Ovary (tissue), 10 donors: ENCODE measurements at places on chromosomes 16 and 17.

- no peaks in the 10 kb centered on the region for H3K27me3 ChIP-seq
- H3K27ac ChIP-seq = peak overlapping the region; percentile 66
- peak; percentile 88 for DNase-seq
- no peak overlapping the region for H3K4me3 ChIP-seq
Observed at GRCh38 chr16:660459-661183, 7.3 kb upstream of the RHOT2 start.

DNA sequence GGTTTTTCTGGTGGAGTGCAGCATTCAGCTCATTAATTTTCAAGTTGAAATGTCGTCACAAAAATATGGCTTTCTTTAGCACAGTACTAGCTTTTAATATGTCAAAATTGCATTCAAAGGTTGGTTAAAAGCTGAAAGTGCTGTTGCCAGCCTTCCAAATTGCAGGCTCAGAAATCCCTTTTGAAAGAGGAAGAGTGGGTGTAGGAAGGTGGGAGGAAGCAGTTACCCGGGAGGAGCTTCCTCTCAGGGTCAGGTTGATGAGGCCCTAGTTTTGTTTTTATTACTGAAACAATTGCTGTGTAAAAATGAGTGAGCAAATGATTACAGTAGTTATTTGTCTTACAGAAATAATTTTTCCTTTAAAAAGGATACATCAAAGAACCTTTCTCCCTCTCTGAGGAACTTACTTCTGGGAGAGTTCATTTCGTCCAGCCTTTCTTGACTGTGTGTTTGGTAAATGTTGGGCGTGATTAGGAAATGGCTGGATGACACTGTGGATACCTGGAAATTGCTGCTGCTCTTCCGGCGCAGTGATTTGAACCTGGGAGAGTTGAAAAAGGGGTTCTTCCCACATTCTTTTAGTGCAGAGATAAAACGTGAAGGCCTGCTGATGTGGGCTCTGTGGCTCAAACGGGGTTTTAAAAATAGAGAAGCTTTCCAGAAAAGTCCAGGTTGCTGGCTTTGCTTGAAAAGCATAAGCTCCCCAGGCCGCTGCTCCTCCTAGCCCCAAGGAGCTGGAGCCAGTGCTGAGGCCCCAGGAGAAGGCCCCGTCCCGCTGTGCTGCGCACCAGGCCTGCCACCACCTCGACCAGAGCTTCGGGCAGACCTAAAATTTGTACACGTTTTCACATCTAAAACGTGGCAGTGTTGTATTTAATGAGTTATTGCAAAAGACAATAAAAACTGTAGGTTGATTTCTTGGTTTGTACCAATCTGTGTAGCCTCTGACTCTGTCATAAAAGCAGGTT lies 41.7 kb downstream of the SEC14L1 start:
- H3K27me3 ChIP-seq = no peaks in the 10 kb centered on the region
- no peaks in the 10 kb centered on the region for H3K36me3 ChIP-seq
- peak overlapping the region; percentile 22 for H3K27ac ChIP-seq
- H3K4me1 ChIP-seq = peaks cover 13% of the 10 kb centered on the region
- DNase-seq = no peak

GRCh38 chr17:50945779-50946222 lies 79.6 kb upstream of the TOB1 start:
- H3K27ac ChIP-seq = no peak overlapping the region
- DNase-seq = no peak
- peaks cover 13% of the 10 kb centered on the region for H3K4me1 ChIP-seq
- no peaks in the 10 kb centered on the region for H3K36me3 ChIP-seq
- H3K4me3 ChIP-seq = no peak overlapping the region
- H3K27me3 ChIP-seq = no peaks in the 10 kb centered on the region

DNA sequence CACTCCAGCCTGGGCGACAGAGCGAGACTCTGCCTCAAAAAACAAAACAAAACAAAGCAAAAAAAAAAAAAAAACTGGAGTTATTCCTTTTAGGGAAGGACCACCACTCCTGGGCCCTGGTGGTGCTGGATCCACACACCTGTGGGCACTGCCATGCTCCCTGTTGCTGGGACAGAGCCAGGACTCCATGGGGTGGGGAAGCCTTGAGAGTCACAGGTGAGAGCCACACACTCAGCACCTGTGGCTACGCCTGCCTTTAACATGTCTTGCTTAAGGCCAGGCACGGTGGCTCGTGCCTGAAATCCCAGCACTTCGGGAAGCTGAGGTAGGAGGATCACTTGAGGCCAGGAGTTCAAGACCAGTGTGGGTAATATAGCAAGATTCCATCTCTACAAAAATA lies 18.3 kb downstream of the PDIA2 start:
- H3K4me1 ChIP-seq = peaks cover 3% of the 10 kb centered on the region
- no peak overlapping the region for H3K4me3 ChIP-seq
- no peaks in the 10 kb centered on the region for H3K27me3 ChIP-seq

DNA sequence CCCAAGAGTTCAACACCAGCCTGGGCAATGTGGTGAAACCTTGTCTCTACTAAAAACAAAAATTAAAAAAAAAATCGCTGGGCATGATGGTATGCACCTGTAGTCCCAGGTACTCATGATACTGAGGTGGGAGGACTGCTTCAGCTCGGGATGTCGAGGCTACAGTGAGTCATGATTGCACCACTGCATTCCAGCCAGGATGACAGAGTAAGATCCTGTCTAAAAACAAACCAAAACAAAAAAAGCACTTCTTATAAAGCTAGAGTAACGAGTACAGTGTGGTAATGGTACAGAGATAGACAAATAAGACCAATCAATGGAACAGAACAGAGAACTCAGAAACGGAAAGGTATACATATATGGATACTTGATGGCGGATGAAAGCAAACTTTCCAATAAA lies 4.4 kb downstream of the NSMCE1 start:
- no peaks in the 10 kb centered on the region for H3K27me3 ChIP-seq
- no peak overlapping the region for H3K27ac ChIP-seq
- no peak for DNase-seq
- H3K36me3 ChIP-seq = no peaks in the 10 kb centered on the region
- H3K4me1 ChIP-seq = peaks cover 6% of the 10 kb centered on the region
- H3K4me3 ChIP-seq = no peak overlapping the region

GRCh38 chr17:29119265-29119664 lies 60.9 kb downstream of the MYO18A start:
- H3K27ac ChIP-seq = no peak overlapping the region
- no peak for DNase-seq
- no peaks in the 10 kb centered on the region for H3K36me3 ChIP-seq
- H3K4me1 ChIP-seq = no peaks in the 10 kb centered on the region
